Calu3 (cell line): ENCODE measurements at places on chromosomes 7 and 10. TPM values are rescaled to one million over a fixed set of nuclear protein-coding genes. Genes with fewer than 3 reads are reported as not detected.

DNA sequence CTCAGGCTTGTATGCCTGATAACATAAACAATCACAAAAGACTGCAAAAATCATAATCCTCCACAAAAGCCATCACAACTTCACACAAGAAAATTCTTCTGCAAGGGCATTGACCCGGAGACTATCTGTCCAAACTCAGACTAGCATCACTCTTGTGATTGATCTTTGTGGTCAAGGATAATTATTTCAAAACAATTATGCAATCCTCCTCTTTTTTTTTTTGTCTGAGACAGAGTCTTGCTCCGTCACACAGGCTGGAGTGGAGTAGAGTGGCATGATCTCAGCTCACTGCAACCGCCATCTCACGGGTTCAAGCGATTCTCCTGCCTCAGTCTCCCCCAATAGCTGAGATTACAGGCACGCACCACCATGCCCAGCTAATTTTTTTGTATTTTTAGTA lies 22.2 kb downstream of the CDNF start:
- DNase-seq: no peak

GRCh38 chr7:84700563-84701370 lies 486.1 kb downstream of the SEMA3D start:
- no peak for DNase-seq

GRCh38 chr10:78058562-78058961 lies 24.9 kb downstream of the RPS24 start:
- DNase-seq: no peak

DNA sequence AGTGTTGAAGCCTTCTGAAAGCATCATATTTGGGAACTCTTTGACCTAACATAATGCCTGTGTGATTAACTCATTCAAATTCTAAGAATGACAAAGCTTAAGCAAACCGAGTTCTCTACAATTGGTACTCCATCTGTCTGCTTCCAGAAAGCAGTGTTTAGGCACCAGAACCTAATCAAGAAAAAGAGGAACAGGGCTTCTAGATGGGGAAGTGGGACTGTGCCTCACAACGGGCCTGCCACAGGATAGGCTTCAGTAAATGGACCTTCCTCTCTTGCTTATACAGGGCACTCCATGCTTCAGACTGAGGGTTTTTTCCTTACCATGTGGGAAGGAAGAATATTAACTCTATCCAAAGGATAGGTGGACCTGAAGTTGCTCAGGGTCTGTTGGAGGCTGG lies 808.1 kb downstream of the XPNPEP1 start:
- DNase-seq: no peak

TACC2 gene
- total RNA-seq: 24.4 and 26.5 TPM in 2 replicates

GRCh38 chr7:128131731-128132130 lies 100.5 kb upstream of the LRRC4 start:
- no peak for DNase-seq

GRCh38 chr7:37993060-37993501 lies 72.6 kb downstream of the EPDR1 start:
- no peak for DNase-seq

GRCh38 chr7:114687238-114687637 lies 234.7 kb upstream of the MDFIC start:
- no peak for DNase-seq

GRCh38 chr10:58335306-58336005 lies 650 bp downstream of the UBE2D1 start:
- DNase-seq: peak; percentile 35

GRCh38 chr10:34537629-34538231 lies 277.4 kb downstream of the PARD3 start:
- DNase-seq: no peak

RELN gene
- total RNA-seq: 0.31 and 0.44 TPM in 2 replicates

DNA sequence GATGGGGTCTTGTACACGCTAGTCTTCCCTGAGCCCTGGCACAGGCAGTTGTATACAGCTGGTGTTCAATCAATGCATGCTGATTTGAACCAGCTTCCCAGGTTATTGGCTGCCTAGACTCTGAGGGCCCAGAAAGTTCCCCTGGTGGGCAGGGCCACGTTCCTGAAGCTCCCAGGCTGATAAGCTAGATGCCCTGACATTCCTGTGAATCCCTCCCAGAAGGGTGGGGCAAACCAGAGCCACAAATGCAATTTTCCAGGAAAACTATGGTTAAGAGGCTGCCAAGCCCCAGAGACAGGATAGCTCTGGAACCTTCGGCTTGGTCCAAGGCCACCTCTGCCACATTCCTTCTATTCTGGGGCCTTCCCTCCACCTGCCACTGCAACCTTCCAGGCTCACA lies 78.2 kb downstream of the FAM53B start:
- no peak for DNase-seq
